ENCODE measurements at places on chromosomes 6 and 20.

DNA sequence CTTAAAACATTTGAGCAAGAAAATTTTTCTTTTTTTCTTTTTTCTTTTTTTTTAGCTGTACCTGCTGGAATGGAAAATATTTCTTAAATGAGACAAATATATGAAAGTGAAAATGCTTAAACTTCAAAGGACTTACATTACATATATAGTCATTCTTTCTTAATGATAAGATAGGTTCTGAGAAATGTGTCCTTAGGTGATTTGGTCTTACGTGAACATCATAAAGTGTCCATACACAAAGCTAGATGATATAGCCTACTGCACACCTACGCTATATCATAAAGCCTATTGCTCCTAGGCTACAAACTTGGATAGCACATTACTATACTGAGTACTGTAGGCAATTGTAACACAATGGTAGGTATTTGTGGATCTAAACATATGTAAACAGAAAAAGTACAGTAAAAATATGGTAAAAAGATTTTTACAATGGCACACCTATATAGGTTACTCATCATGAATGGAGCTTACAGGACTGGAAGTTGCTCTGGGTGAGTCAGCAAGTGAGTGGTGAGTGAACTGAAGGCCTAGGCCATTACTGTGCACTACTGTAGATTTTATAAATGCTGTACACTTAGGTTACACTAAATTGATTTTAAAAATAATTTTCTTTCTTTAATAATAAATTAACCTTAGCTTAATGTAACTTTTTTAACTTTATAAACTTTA is 54.6 kb downstream of the RPP21 start:
- no peak for DNase-seq

- no peak for DNase-seq
Observed at GRCh38 chr6:723540-723939, 30.6 kb upstream of the EXOC2 start.

DNA sequence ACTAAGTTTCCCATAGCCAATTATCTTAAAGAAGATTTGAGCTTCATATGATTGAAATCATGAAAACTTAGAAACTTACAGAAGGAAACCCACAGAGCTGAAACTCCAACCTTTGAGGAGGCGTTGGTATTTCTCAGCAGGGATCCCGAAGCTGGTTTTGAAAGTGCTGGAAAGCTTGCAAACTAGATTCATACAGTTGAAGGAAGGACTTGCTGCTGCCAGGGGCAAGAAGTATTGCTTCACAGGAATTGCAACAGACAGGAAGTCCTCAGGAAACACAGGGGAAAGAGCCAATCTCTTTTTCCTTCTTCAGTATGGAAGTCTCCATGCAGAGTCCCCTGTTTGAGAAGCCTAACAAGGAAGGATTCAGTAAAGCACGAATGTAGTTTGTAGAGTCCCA is 419.7 kb downstream of the CD109 start:
- no peak for DNase-seq

DNA sequence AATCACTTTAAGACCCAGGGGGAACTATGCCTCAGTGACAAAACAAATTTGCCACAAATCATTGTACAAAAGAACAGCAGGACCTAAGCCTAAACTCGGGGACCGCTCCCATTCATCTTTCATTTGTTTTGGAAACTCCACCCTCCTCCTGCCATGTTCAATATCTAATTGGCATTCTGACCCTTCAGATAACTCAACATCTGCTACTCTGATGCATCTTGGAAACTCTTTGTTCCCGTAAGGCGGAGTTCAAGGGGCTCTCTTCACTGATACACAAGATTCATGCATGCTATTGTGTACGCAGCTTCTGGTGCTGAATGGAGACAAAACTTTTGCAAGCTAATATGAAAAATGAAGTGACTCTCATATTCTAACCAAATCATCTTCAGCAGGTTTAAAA is 187.6 kb downstream of the ZFP64 start:
- no peak for DNase-seq

GRCh38 chr20:36150847-36151539 is 3.5 kb upstream of the EPB41L1 start:
- DNase-seq, result no peak

DNA sequence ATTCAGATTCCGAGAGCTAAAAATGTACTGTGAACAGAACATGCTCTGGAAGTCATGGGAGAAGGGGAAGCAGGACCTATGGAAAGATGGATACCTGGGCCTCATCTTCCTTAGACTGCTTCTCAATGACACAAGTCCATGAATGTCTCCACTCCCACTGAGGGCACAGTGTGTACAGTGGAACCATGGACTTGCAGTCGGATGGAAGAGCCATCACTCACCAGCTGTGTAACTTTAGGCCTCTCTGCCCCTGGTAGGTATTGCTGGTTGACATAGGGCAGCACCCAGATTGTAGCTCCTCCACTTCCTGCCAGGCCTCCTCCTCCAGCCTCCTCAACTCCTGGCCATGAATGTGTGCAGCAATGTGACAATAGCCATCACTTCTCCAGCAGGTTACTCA is 52.5 kb downstream of the MAFB start:
- DNase-seq, result no peak

GRCh38 chr6:119442776-119443184 is 93.2 kb upstream of the MAN1A1 start:
- peak; percentile 80 for DNase-seq

GRCh38 chr6:46653439-46654195 is 842 bp downstream of the SLC25A27 start:
- no peak for DNase-seq

DNA sequence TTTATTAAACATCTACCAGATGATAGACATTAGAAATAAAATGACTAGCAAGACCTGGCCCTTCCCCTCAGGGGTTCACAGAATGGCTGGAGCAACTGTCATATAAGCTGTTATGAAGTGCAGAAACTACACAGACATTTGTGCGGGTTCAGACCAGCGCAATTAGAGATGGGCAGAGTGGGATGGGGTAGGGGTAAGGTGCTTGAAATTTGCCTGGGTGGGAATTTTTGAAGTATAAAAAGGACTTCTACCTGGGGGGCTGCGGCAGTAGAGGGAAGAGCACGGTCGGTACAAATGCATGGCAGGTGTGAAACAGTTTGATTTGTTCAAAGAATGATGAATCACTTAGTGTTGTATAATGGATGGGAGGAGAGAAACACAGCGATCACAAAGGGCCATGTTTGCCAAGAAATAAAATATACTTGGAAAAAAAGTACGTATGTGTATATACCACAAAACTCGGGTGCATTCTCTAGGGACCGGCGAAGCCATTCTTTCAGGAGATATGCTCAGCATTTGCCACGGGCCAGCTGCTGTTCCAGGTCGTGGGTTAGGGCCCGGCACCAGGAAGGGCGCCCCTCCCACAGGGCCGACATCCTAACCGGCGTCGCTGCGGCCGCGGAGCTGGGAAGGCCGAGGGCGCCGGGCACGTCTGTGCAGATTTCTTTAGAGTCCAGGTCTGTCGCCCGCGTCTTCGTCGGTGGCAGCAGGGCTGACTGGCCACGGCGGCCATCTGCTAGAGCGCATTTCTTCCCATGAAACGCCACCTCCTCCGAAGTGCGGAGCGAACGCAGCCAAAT is 809 bp upstream of the NOL7 start:
- DNase-seq, result peak; percentile 74

GRCh38 chr6:154617175-154617574 is 106.7 kb upstream of the CNKSR3 start:
- no peak for DNase-seq

GRCh38 chr20:37364927-37365272 is 19.0 kb downstream of the SRC start:
- DNase-seq, result peak; percentile 38

DNA sequence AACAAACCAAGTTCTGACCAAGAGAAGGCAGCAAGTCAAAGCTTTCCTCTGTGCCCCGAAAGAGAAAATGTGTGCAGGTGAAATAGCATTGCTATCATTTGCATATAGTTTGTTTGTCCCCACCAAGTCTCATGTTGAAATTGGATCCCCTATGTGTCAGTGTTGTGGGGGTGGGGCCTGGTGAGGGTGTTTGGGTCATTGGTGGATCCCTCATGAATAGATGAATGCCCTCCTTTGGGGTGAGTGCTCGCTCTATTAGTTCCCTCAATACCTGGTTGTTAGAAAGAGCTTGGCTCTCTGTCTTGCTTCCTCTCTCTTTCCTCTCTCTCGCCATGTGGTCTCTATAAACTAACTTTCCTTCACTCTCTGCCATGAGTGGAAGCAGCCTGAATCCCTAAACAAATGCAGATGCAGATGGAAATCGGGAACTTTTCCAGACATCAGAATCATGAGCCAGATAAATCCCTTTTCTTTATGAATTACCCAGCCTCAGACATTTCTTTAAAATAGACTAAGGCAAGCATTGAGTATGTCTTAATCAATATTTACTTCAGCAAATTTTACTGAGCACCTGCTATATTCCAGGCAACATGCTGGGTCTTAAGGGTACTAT is 43.8 kb upstream of the SYNDIG1 start:
- no peak for DNase-seq

DNA sequence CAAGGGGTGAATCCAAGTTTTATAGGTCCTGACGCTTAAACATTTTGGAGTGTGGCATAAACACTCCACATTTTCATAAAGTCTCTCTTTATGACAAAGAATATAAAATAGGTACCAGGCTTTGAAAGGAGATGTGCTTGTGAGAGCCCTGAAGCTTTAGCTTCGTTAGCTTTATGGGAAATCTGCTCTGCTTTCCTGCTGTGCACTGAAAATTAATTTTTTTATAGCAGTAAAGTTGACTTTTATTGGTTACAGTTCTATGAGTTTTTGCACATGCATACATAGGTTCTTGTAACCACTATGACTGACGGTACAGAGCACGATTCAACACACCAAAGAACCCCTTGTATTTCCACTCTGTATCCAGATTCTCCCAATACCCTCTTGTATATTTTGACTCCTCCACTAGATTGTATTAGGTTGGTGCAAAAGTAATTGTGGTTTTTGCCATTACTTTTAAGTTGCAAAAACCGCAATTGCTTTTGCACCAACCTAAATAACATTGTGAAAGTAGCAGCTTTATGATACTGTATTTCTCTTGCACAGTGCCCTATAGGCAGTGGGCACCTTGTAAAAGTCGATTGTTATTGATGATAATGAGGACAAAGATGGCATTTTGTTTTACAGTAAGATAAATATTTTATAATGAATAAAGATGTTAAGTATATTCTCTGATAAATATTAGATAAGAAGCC is 145.2 kb upstream of the AKIRIN2 start:
- DNase-seq, result no peak

DNA sequence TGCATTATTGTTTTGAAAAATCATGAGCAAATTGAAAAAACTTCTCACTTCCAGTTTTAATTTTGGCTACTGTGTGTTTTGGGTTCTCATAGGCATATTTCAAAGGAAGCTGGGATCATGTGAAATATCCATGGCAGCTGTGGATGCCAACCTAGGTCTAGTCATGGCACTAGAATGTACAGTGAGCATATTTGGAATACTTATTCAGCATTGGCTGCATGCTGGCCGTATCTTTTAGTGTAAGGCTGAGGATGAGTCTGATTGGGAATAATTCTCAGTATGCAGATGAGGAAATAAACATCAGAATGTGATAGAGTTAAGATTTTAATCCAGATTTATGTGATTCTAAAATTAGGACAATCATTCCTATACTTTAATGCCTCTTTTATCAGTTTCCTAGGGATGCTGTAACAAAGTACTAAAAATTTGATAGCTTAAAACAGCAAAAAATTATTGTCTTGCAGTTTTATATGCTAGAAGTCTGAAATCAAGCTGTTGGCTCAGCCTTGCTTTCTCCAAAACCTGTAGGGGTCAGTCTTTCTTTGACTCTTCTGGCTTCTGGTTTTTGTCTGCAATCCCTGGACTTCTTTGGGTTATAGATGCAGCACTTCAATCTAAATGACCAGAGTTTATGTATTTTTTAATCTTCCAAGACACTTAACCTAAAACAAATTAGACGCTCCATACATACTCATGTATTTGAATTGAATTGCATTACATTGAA is 37.7 kb upstream of the DEFB112 start:
- no peak for DNase-seq

DNA sequence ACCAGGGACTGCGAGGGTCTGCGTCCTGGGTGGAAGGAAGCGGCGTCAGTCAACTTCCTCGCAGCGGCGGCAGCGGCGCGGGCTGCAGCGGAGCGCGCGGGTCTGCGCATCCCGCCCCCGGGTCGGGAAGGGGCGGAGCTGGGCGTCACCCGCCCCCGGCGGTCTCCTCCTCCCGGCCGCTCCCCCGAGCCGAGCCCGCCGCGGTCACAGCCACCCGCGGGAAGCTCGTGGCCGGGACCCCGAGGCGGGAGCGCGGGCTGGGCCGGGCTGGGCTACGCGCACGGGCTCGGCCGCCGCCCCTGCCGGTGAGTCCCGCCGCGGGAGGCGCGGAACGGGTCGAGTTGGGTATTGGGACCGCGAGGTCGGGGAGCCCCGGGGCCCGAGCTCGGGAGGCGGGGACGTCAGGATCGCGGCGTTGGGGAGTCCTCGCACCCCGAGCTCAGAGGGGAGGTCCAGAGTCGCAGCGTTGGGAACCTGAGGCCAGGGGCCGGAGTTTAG is at the start of gene PAQR8:
TSS of gene PAQR8 (plus strand) at position 207 of the 498 bp plus-strand sequence. CDS start 41,063 bp downstream, outside the sequence.
- DNase-seq, result peak; percentile 87

- DNase-seq, result no peak
Observed at GRCh38 chr6:107740496-107741190, 83.5 kb downstream of the SCML4 start.

GRCh38 chr6:154814063-154814462 is 80.8 kb downstream of the SCAF8 start:
- DNase-seq, result no peak

GRCh38 chr6:122007339-122007738 is 392.1 kb upstream of the HSF2 start:
- DNase-seq, result no peak

GRCh38 chr20:2653556-2654383 is 1.3 kb downstream of the NOP56 start:
- DNase-seq, result no peak

DNA sequence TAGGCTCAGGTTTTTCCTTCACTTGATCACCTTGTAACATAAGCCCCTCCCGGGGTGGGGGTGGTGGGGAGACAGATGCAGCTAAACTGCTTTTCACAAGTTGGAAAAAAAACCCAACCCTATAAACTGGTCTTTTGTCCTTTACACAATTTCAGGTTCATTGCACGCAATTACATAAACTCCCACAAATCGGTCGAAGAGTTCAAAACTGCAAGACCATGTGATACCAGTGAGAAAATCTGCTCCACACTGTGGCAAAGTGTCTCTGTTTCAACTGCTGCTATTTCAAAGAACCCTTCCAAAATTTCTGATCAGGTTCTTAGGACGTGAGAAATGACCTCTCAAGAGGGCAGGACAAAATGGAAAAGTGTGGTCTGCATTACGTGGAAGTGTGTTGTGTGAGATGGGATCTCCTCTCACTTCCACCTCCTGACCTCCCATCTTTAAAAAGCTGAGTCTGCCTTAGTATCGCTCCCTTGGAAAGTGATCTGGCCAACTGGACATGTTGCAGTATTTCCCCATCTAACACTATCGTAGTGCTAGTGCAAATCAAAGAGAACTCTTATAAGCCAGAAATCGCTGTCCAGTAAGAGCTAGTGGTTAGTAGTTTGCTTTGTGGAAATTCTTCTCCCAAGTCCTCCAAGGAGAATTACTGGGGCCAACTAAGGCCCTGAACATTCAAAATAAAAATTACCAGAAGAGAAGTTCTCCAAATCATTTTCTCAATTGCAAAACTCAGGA is 60.1 kb downstream of the PRND start:
- DNase-seq, result no peak
